ENCODE measurements at places on chromosomes 1 and 21. TPM values are rescaled to one million over a fixed set of nuclear protein-coding genes. Genes with fewer than 3 reads are reported as not detected.

DNA sequence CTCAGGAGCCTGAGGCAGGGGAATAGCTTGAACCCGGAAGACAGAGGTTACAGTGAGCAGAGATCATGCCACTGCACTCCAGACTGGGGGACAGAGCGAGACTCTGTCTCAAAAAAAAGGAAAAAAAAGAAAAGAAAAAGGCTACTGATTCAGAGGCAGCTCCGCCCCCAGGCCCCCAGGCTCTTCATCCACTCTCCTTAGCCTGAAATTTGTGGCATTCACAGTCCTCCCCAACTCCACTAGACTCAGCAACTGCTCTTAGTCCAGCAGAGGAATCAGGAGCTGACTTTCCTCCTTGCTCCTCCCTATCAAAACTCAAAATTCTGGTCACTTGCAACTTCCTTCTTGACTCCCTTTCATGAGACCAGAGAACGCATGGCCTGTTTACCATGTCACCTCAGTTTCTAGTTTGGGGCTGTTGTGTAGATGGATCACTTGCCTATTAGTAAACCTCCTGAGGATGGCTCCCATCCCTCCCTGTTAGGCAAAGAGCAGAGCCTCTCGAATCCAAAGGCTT lies 27.1 kb downstream of the PCAT6 start:
- DNase-seq: no peak

DNA sequence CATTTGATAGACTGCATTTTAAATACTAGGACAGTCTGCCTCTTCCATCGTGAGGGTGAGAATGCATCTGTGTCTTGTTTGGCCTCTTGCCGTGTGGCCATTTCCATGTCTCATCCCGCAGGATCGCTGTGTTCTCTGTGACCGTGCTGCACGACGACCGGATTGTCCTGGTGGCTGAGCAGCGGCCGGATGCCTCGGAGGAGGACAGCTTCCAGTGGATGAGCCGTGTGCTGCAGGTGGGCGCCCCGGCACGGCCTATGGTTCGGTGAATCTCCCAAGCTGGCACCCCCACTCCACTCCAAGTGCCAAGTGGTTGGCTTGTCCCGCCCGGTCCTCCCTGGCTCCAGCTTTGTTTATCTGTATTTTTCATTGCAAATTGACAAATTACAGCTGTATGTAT lies 55.2 kb downstream of the S100B start:
- DNase-seq: no peak

DNA sequence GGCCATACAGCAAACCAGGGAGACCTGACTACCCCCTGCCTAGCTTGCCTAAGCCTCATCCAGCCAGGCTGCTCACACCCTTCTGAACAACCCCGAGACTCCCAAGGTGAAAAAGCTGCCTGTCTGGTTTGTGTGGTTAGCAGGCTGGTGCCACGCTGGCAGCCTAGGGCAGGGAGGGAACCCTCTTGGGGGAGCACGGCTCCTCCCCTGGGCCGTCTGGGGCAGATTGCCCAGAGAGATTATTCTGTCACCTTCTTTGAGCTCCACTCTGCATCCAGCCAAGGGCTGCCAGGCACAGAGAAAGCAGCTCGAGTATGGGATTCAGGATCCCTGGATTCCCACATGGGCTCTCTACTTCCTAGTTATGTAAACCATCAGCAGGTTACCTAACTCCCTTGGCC lies 27.5 kb upstream of the TCEA3 start:
- DNase-seq: peak; percentile 97

Gene C1QTNF12
- not detected for total RNA-seq

DNA sequence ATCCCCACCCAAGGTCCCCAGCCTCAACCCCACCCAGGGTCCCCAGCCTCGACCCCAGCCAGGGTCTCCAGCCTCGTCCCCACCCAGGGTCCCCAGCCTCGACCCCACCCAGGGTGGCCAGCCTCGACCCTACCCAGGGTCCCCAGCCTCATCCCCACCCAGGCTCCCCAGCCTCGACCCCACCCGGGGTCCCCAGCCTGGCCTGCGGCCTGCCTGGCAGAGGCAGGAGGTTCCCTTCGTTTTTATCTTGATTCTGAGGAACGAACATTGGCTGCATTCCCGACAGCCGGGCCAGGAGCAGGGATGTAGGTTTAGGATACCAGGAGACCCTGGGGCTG lies 3.4 kb upstream of the PDE9A start:
- no peak for DNase-seq

DNA sequence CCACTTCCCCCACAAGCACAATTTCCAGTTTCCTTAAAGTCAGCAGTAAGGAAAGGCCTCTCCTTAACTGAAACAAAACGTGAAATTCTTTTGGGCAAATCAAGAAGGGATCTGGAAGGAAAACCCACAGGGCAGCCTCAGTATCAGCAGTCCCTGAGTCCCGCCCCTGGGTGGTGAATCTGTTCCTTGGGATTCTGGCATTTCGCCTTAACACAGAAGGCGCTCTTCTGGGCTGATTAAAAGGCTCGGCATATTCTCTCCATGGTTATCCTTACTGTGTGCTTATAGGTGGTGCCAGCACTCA lies 12.2 kb upstream of the RAB4A start:
- DNase-seq: no peak

DNA sequence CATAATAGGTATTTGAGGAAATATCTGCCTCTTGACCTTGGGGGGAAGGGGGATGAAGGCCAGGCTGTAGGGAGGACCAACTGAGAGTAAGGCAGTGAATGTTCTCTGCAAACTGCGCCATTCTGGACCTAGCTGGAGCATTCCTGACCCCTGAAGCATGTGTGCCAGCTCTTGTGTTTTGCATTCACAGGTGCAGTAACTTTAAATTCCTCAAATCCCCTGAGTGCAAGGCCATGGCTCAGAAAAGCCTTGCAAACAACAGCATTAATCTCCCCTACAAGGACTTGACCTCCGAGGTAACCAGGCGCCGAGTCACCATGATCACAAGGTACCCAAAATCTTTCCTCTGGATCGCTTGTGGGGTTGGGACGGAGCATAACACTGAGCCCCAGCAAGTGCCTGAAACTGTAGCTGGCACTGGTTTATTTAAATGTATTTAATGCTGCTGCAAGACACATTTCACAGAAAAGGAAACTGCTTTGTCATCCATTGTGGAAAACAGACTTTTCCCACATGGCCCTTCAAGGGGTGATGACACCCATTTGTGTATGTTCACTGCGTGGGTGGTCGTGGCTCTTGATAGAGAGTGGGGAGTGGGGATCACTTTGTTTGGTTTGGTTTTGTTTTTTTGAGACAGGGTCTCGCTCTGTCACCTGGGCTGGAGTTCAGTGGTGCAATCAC lies 1.7 kb downstream of the MYOCOS start:
- no peak for DNase-seq

Gene RHD
- not detected for total RNA-seq

Gene SLAMF7
- 3.9 TPM for total RNA-seq

Gene PLEKHA6
- 1.6 TPM for total RNA-seq

- no peak for DNase-seq
These were observed 31.8 kb downstream of the RUNX1 start for GRCh38 chr21:35017256-35017655.

Gene UTS2
- total RNA-seq: not detected

Gene BEND5
- total RNA-seq: 0.39 TPM

Gene PKP1
- total RNA-seq: not detected

Gene HHAT
- total RNA-seq: 4.2 TPM

Gene DNALI1
- total RNA-seq: 0.49 TPM

DNA sequence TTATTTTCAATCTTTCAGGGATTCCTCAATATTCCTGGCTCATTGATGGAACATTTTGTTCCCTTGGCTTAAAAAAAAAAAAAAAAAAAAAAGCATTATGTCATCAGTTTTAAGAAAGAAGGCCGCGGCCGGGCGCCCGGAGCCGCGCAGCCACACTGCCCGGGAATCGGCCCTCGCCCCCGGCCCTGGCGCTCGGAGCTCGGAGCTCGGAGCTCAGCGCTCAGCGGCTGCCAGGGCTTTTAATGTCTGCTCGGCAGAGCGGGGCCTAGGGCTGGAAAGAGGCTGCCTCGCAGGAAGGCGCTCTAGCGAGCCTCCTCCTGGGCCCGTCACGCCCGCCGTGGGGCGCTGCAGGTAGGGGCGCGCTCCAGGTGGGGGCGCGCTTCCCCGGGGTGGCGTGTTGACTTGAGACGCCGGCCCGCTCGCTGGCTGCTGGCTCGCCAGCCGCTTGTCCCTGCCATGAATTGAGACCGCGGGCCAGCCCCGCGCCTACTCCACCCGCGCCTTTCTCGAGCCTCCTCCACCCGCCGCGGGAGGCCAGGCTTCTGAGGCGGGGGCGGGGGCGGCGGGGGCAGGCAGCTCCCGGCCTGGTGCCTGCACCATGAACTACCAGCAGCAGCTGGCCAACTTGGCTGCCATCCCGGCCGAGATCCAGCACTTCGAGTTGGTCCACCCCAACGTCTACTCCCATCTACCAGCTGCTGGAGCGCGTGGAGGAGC lies 5.4 kb upstream of the TDRD5 start:
- peak; percentile 38 for DNase-seq

Gene VWA5B1
- total RNA-seq: not detected

Gene TNFRSF9
- total RNA-seq: 10.5 TPM

- peak; percentile 23 for DNase-seq
These were observed 142.1 kb upstream of the PTGFR start for GRCh38 chr1:78348496-78349284.

Gene NEXN
- total RNA-seq: 6.0 TPM

GRCh38 chr1:57550092-57550491 lies 126.2 kb upstream of the DAB1 start:
- peak; percentile 36 for DNase-seq

GRCh38 chr1:30489737-30490389 lies 233.5 kb downstream of the MATN1 start:
- DNase-seq: no peak

- no peak for DNase-seq
These were observed 22.9 kb upstream of the COL18A1 start for GRCh38 chr21:45381865-45382696.

Data from M059J (cell line).